ENCODE measurements at places on chromosomes 2 and 18.

DNA sequence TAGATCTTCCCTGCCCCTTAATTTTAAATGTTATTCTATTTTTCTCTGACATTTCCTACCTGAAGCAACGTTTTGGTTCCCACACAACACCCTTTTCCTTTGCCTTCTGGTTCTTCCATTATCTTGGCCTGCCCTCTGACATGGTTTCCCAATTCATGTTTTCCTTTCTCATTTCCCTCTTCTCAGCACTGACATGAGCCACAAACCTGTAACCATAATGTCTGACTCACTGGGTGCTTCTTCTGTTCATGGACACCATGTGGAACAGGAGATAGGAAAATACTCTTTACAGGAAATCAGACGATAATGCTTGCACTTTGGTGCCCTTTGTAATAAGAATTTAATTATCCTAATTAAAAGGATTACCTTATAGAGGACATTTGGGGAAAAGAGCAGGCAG lies 142.0 kb downstream of the ZEB2 start:
- DNase-seq, result no peak

- peak; percentile 35 for DNase-seq
Observed at GRCh38 chr2:18455236-18455862, 105.1 kb downstream of the RDH14 start.

DNA sequence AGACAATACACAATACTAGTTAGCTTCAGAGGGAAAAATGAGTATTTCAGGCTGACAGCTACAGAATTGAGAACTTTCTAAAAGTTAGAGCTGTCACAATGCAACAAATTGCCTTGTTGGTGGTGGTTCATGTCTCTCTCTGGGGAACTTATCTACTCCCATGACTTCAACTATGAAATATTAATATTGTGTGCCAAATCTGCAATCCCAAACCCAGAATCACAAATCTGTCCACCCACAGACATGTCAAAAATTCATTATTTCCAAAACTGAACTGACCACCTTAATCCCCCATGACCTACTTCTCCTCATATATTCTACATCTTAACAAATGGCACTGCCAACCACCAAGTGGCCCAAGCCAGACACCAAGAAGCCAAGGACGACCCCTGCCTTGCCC lies 143.5 kb downstream of the TCF4 start:
- DNase-seq, result no peak

DNA sequence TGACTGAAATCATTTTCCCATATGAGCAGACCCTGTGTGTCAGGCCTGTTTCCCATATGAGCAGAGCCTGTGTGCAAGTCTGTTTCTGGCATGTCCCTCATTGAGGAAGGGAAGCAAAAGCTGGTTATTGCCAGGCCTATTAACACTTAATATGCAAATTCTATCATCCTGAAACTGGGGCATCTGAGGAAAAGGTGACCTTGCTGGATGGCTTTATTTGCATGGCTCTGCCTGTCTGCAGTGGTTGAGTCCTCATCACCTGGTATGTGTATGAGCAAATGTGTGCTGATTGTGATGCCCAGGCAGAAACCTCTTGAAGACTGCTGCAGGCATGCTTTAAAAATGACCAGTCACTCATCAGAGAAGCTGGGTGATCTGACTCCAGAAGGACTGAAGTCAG lies 31.2 kb downstream of the EIF4E2 start:
- no peak for DNase-seq

DNA sequence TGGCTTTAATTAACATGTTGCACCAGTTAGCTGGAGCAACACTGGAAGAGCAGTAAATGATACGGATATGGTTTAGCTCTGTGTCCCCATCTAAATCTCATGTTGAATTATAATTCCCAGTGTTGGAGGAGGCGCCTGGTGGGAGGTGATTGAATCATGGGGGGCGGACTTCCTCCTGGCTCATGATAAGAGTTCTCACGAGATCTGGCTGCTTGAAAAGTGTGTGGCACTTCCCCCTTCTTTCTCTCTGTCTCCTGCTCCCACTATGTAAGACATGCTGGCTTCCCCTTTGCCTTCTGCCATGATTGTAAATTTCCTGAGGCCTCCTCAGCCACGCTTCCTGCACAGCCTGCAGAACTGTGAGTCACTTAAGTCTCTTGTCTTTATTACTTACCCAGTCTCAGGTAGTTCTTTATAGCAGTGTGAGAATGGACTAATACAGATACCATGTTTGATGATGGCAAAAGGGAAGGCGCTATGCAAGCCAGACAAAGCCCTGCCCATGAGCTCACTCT lies 963.6 kb downstream of the SOCS6 start:
- no peak for DNase-seq

GRCh38 chr2:74696829-74697228 lies 42.8 kb downstream of the SEMA4F start:
- no peak for DNase-seq

DNA sequence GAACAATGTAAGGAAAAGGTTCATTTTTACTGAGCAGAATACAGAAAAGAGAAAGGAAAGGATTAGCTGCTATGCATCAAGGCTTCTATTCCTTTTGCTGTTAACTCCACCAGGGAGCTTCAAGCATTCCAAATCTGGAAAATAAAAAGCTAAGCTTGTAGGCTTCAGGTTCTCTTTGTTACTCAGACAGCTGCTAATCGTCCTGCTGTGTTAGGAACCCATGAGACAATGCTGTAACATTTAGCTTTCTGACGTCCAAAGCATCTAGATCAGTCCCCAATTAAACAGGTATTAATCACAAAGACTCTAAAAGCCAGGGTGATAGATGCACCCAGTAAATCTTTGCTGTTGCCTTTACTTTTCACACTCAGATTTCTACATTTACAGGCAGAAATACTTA lies 103.8 kb downstream of the EPHA4 start:
- no peak for DNase-seq

DNA sequence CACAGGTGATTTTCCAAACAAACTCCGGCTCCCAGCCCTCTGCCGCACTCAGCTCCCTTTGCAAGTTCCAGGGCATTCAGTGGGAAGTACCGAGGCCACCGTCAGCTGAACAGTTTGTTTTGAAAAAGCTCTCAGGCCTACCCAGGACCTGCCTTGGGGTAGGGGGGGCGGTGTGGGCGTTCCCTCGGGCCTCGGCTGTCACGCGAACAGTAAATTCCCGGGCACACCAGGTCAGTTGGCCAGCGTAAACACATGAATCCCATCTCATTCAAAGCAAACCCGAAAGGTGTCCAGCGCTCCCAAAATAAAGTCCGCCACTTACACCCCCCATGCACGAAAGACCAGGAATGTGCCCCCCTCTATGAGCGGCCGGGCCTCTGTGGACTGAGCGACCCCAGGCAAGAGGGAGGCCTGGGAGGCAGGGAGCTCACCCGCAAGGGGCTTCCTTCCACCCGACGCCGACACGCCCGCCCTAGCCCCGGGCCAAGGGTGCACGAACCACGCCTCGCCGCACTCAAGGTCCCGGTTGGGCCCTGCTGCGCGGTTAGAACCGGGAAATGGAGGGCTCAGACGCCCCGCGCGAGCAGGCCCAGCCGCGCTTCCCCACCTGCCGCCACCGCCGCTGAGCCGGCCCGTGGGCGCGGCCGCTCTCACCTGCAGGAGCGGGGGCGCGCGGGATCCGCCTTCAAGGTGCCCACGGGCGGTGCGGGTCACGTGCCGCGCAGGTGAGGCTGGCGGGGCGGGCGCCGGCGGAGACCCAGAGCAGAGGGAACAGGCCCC lies at the start of gene WDSUB1:
Gene WDSUB1, minus strand, starts transcription at position 775 of the 780 bp plus-strand sequence. CDS start 3,634 bp downstream, outside the sequence.
- peak; percentile 89 for DNase-seq

GRCh38 chr2:104734937-104735586 lies 118.9 kb upstream of the POU3F3 start:
- DNase-seq, result no peak

GRCh38 chr2:229246334-229246733 lies 24.8 kb downstream of the PID1 start:
- no peak for DNase-seq

GRCh38 chr2:212736385-212736726 lies 197.8 kb upstream of the ERBB4 start:
- no peak for DNase-seq

GRCh38 chr2:119008108-119008507 lies 66.1 kb downstream of the MARCO start:
- no peak for DNase-seq

DNA sequence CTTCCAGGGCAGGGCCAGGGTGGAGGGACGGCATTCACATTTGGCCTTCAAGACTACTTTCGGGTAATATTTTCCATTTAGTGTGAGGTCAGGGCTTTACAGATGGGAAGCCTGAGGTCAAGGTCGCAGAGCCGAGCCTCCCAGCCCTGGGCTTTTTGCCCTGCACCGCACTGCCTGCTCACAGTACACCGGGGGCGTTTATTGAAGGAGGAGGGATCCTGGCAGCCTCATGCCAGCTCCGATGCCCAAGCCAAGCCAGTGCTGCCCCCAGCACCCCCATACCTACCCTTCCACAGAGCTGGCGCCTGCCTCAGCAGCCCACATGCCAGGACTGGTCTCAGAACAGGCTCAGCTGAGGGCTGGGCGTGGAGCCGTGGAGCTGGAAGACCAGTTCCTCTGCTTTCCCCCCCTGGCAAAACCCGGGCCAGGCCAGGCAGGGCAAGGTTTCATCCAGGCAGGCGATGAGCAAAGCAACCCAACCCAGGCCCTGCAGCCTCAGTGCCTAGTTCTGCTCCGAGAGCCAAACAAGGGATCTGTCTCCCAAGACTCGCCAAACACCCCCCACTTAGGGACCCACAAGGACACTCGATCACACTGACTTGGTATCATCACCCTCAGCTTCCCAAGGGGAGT lies 11.9 kb downstream of the SDC1 start:
- DNase-seq, result peak; percentile 82

DNA sequence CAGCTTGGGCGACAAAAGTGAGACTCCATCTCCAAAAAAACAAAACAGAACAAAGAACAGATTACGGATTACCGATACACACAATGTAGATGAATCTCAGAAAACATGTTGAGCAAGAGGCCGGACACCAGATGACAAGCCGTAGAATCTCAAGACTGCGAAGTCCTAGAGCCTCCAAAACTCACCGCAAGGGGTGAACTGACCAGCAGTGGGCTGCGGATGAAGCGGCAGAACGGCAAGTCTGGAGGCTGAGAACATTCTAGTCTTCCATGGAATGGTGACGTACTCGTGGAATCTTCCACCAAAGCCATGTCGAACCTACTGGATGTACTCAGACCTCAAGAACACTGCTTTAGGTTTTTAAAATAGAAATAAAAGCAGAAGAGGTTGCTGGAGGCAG lies 198.8 kb downstream of the NDUFA10 start:
- peak; percentile 0 for DNase-seq

DNA sequence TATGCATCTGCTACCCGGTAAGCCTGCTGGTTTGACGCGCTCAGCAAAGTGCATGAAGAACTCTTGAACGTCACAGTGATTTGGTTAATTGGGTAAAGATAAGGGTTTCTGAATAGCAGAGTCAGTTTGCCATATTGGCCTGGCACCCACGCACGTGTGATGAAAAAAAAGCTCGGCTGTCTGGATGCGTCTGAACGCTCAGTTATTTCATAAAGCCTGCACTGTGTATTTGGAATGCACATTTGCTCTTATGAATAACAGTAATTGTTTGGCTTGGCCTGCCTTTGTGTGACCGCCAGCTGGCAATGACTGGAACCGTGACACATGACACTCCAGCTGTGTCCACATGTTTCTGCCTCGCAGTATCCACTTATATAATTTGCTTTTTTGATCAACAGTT lies 129.2 kb upstream of the MEIS1 start:
- peak; percentile 36 for DNase-seq

- peak; percentile 8 for DNase-seq
Observed at GRCh38 chr2:164023896-164024295, 288.1 kb upstream of the FIGN start.

DNA sequence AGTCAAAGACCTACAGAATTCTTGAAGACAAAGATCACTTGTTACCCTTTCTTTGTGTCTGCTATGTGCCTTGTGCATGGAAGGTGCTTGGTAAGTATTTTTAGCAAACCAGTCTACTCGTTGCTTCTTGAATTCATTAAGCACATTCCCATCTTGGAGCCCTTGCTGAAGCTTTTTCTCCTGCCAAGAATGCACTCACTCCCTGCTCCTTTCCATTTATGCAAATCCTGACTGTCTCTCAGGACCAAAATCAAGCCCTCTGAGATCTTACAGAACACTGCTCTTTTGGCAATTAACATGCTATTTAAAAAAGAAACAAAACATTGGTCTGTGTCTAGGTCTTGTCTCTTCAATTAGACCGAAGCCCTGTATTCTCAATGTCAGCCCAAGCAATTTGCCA lies 75.8 kb downstream of the CLHC1 start:
- no peak for DNase-seq

DNA sequence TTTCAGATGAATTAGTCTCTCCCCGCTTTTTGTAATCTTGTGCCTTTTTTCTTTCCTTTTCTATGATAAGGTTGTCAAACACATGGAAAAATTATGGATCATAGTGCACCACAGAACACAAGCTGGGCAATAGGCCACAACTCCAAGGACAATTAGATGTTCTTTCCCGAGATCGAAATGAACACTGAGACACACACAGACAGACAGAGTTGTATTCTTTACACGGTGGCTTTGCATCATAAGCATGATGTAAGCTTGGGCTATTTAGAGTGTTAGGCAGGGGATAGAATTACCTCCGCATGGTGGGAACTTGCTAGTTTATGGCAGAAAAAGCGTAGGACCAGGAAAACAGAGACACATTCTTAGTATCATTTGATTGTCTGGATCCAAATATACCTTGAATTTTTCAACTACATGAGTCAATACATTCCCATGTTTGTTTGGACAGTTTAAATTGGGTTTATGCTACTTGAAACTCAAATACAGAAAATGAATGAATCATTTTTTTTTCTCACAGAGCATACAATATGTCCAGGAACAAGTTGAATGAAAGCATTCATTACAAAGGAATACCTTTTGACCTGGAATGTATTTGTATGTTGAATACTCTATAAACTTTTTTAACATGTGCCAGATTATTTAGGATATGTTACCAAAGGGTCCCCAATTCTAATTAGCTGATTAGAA lies 1611.5 kb upstream of the TMEFF2 start:
- DNase-seq, result no peak

DNA sequence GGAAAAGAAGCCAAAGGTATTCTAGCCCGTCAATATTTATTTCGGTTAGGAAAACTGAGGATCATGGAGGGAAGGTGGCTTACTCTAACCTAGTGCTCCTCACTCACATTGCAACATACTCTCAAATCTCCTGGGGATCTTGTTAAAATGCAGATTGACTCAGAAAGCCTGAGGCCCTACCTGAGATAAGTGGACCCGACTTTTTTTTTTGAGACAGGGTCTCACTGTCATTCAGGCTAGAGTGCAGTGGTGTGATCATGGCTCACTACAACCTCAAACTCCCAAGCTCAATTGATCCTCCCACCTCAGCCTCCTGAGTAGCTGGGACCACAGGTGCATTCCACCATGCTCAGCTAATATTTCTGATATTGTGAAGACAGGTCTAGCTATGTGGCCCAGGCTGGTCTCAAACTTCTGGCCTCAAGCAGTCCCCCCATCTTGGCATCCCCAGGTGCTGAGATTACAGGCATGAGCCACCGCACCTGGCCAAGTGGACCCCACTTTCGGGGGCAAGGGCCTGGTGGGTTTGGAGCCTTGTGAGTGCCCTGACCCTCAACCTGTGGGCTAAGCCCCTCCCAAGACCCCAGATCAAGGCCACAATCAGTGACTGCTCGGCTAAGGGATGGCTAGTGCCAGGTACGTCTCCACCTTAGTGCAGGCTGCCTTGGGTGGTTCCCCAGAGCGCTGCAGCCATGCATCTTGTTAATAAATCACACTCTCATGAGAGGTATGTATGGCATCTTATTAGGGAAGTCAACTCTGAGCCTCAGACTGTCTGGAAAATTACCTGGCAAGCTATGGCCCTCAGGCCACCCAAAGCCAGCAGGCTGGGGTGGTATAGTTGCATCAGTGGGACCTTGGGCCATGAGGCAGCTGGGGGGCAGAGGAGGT lies 1.1 kb upstream of the NEURL3 start:
- no peak for DNase-seq
